ENCODE measurements at places on chromosomes 5 and 9.

GRCh38 chr5:111574311-111574710, 62.0 kb upstream of the STARD4 start:
- DNase-seq = no peak

- peak; percentile 27 for DNase-seq
Observed at GRCh38 chr5:147591120-147591519, 81.3 kb upstream of the DPYSL3 start.

DNA sequence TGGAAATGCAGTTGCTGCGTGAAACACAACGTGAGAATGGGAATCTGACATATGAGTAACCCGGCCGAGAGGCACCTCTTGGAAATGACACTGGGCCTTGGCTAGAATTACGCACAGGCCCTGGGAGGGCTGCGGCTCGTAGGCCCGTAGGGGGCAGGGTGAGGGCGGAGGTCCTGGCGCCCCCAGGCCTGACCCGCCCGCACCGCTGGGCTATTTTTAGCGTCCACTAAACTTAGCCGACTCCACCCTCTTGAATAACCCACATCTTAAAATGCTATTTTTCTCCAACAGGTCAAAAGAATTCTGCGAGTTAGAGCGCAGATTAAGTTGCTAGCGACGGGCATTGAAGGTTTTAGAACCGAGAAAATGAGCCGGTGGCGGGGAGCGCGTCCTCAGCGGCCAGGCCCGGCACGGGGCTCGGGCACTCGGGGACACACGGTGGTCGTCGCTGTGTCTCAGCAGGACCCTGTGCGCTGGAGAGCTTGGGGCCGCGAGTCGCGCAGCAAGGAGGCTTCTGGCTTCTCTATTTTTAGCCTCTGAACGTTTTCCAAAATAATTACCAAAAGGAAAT, 168.5 kb downstream of the AUH start:
- peak; percentile 94 for DNase-seq

- DNase-seq = no peak
Observed at GRCh38 chr5:176507911-176508310, 29.3 kb downstream of the RNF44 start.

DNA sequence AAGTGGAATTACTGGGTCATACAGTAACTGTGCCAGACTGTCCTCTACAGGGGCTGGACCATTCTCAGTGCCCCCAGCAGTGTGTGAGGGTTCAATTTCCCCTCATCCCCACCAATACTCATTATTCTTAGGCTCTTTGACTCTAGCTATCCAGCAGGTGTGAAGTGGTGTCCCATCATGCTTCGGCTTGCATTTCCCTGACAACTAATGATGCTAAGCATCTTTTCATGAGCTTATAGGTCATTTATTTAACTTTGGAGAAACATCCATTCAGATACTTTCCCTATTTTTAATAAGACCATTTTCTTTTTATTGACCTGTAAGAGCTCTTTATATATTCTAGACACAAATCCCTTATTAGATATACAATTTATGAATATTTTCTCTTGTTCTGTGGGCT, 63.6 kb downstream of the ADAMTS2 start:
- no peak for DNase-seq

DNA sequence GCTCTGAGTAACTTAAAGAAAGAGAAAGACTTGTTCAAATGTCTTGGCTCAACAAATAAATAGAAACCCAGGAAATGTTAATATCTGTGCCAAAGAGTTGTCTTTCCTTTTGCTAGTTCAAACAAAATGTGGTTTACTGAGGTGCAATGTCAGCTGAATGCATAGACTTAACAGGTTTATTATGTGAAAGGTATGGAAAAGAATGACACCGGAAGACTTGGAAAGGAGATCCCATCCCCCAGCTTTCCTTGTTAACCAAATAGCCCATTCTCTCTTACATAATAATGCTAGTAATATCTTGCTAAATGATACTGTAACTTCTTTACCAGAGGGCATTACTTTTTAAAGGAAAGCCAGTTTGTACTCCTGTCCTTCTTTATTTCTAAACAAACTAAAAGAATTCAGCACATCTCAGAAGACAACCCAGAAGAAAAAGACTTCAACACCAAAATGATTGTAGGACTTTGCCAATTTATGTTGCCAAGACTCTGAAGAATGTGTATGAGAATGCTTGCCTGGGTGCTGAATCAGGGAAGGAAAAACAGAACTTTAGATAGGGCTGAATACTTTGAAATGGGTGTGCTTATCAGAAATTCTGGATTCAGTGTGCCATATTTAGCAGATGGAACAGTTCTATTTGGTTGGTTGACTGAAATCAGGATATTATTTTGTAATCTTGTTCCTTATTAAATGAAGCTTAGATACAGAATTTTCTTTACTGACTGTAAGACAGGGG, 344.1 kb downstream of the TMEM38B start:
- DNase-seq = no peak

- DNase-seq = no peak
Observed at GRCh38 chr9:132201139-132201538, 39.3 kb downstream of the NTNG2 start.

DNA sequence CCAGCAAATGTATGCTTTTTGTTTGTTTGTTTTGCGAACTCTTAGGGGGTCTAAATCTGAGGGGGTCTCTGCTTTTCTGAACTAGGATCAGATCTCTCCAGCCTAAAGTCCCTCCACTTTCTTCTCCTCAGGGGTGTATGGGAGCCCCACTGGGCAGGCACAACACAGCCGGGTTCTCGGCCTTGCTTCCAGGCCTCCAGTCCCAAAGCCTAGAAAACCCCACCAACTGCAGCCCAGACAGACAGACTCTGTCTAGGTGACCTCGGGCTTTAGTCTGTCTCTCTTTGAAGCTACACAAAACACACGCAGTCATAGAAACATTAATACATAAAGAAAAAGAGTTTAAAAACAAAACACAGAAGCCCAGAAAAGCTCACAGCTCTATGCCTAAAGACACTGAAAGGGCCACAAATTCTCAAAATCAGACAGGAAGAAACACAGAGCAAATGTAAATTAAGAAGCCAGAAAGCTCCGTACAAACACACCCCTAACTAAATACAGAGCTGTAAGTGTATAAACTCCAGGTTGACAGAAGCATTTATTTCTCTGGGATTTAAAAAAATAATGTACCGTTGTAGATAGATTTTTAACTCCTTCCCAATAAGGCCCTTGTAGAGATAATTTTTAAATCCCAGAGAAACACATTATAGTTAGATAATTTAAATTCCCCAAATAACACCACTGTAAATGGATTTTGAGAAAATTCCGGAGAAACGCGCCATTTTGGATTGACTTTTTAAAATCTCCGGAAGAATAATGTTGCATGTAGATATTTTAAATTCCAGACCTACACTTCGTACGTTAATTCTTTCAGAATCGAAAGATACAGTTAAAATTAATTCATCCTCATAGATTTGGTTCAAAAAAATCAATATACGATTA, 2.0 kb downstream of the PITX1 start:
- peak; percentile 2 for DNase-seq

DNA sequence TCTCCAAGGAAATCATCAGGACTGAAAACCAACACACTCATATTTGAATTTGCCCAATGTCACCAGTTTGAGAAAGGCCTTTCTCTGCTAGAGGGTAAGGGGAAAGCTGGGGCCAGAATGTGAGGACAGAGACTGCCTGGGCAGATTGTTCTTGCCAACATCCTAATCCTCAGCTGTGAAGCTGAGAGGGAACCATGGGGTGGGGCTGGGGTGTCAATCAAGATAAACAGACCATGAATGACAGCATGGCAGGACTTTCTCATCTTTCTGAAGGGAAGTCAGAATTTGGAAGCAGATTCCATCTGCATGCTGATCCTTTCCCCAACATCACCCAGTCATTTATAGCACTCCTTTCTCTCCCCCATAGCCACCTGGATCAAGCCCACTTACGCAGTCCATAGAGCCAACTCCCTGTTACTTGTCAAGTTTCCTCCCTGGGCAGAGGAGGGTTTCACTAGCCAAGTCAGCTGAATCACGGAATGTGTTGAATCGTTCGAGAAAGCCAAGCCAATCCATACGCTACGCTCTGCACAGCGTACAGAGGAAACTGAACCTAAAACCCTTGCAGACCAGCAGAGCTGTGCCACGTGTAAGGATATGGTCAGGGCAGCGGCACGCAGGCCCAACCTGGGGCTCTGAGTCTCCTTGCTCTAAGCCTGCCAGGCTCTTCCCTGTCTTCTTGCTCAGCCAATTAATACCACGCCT, 14.9 kb downstream of the GLDC start:
- no peak for DNase-seq

GRCh38 chr9:27447031-27447683, 76.9 kb upstream of the IFNK start:
- DNase-seq = no peak

GRCh38 chr9:135332516-135332915, 147.1 kb upstream of the PPP1R26 start:
- DNase-seq = no peak

GRCh38 chr9:19229595-19230354, 718 bp upstream of the DENND4C start:
- DNase-seq = peak; percentile 42

DNA sequence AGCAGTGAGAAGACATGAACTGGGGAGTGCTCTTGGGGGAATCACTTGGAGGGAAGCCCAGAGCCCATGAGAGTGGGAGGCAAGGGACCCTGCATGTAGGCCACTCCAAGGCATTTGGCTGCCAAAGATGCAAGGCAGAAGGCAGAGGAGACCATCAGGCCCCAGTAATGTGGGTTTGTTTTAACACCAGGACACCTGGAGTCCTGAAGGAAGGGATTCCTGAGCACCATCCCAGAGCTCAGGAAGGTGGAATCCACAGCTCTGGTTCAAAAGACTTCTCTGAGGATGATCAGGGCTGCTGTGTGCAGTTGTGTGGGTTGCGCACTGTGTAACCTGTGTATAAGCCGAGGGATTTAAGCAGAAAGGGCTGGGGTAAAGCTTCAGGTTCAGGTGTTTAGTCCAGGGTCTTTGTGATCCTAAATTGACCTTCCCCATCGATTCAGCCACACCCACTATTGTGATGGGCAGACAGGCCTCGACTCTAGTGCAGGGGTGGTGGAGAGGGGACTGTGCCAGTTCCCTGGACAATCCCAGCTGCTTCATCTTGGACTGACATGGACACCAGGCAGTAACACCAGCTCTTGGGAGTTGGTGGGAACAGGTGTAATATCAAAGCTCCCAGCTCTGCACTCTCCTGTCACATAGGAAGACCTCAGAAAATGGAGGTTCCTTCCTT, 11.0 kb downstream of the B4GALT7 start:
- DNase-seq = no peak

DNA sequence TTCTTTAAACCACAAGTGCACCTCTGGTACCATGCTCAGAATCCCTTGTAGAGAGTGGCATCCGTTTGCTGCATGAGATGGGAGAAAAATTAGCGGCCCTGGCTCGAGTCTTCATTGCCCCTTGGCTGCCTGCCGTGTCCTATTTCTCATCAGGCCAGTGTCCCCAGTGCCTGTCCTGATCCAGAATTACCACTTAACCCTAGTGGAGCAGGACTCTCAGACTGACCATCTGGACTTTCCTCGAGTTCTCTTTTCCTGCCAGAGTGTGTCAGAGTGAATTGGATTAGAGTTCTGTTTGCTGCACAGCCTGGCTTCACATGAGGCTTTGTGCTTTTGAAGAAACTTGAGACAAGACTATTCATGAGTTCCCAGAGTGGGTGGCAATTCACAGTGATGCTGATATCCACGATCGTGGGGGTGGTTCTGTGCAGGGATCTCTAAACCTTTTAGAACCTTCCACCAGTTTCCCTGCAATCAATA, 92.6 kb downstream of the C9orf152 start:
- DNase-seq = no peak

DNA sequence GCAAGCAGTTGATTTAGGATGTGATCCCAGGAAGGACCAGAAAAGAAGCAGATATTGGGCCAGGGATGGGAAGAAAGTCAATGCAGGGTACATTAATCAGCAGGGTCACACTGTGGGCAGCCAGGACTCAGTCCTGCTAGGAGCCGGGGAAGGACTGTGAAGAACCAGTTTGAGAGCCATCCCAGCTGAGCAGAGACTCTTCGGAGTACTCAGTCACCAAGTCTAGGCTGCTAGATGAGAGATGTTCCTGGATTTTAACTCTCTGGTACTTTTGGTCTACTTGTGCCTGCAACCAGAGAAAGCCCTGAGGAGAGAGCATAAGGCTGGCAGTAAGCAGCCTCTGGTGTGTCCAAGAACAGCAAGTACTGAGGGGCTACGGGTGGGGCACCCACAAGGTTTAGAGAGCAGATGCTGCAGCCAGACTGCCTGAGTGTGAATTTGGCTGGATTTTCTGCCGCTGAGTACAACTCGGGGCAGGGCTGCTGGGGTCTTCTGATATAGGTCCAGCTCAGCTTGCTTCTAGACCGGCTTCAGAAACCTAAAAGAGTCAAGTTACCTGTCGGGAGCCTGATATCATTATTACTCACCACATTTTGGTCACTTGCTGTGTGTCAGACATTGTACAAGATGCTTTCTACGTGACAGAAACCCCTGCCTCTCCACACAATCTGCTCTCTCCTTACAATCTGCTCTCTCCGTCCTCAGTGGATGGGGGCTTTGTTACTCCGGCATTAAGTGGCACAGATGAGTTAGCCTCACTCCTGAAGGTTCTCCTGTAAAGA, 250.2 kb upstream of the GAS1 start:
- DNase-seq = no peak

GRCh38 chr5:174692982-174693422, 31.4 kb upstream of the MSX2 start:
- no peak for DNase-seq

DNA sequence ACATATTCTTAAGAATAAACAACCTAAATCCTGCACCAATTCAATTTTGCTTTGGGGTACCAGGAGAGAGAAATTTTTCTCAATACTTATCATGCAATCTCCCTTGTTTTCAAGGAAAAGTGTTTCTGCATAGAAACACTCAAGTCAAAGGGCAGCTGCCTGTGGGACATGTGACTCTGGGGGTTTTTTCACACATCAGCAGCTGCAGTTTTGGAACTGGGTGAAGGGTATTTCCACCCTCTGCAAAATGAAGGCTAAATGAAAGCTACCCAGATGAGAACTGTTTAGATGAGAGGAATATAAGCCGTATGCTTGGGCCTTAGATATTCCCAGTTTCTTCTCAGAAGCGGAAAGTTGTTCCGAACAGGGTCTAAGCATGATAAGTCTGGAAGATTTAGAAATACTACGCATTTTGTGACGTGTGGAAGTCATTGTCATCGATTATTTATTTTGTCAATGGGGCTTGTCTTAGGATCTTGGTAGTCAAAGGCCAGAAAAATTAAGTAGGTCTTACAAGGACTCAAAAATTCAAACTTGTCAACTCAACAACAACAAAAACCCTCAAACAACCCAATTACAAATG, 64.3 kb upstream of the BOD1 start:
- no peak for DNase-seq

- DNase-seq = no peak
Observed at GRCh38 chr5:96474073-96474472, 41.0 kb upstream of the PCSK1 start.

- peak; percentile 93 for DNase-seq
Observed at GRCh38 chr5:148687427-148687826, 33.1 kb upstream of the HTR4 start.

DNA sequence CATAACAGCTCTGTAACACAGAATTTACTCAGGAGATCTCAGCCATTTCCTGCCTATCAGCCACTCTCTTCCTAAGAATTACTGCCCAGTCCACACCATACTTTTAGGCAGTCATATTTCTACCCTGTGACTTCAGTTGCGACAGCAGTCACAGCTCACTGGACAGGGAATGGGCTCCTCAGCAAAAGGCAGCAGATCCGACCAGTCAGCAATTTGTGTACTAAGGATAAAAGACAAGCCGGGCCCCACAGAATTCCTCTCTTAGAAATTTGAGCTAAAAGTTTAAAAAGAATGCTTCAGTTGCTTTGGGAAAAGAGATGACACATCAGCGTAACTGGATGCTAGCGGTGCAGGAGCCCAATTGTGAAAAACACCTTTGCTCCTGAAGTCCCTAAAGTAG, 172.1 kb downstream of the ENC1 start:
- no peak for DNase-seq
